Hepatocyte (in vitro differentiated cells): ENCODE measurements at places on chromosomes 13 and 19. TPM values are rescaled to one million over a fixed set of nuclear protein-coding genes. Genes with fewer than 3 reads are reported as not detected.

DNA sequence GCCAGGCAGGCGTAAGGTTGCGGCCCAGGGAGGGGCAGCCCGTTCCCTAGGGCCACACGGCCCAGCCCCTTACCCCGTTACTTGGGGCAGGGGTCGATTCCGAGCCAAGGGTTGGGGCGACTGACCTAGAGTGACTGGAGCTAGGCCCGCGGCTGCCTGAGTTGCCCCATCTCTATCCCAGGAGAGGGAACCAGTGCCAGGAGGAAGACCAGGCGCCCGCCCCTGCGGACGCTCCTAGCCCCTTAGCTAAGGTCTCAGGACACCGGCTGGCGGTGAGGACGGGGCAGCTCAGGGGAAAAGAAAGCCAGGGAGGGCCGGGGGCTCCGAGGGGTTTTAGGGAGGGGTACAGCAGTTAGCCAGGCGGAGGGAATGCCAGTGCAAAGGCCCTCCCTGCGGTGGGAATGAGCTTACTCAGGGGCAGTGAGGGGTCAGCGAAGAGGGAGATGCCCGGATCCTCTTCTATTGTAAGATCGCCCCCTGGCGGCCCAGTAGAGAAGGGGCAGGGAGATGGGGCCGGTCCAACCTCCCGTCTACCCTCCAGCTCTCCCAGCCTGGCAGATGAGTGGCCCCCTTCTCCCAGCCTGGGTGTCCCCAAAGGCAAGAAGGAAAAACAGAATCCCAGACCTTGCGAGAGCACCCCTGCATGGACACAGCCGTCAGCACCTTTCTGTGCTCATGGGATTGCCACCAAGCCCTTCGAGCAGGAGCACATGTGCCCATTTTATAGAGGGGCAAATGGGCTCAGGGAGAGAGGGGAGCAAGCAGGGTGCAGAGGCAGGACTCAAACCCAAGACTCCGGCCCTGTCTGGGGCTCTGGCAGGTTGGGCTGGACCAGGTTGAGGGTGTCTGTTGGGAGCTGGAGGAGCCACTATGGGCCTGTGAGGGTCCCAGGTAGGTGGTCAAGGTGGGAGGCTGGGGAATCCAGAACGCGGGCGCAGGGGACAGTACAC lies 16.3 kb downstream of the CILP2 start:
- peak; percentile 53 for DNase-seq

- no peak for DNase-seq
Measured at GRCh38 chr13:40494513-40494912, 171.9 kb downstream of the FOXO1 start.

DNA sequence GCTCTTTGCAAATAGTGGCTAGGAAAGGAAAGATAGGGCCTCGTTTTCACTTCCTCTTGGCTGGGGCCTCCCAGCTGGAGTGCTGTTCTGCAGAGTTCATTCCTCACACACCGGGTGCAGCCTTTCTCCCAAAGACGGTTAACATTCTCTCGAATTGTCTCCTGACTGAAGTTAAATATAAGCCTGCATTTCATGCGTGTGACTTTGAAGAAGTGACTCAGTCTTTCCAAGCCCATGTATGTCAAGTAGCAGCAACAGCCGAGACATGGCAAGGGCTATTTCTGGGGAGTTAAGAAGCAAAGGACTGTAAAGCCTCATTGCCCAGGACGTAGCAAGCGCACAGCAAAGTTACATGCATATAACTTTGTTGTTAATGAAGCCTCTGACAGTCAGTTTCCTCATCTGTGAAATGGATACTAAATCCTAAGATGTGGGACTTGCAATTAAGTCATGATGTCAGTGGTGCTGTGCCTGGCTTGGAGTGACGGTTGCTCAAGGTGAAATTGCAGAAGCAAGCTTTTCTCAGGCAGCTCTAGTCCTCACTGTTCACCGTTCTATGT lies 502.4 kb downstream of the MYO16 start:
- peak; percentile 52 for DNase-seq

DNA sequence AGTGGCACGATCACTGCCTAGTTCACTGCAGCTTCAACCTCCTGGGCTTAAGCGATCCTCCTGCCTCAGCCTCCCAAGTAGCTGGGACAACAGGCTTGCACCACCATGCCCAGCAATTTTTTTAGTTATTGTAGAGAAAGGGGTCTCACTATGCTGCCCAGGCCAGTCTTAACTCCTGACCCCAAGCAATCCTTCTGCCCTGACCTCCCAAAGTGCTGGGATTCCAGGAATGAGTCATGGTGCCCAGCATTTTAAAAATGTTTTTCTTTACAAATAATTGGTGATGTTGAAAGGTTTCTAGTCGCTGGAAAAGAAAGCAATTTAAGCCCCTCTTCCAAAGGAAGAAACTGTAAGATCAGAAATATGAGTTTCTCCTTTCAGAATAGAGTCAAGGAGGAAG lies 19.4 kb downstream of the DYRK1B start:
- DNase-seq = no peak

GRCh38 chr19:38701455-38702063 lies 42.7 kb downstream of the CAPN12 start:
- DNase-seq = peak; percentile 81

DNA sequence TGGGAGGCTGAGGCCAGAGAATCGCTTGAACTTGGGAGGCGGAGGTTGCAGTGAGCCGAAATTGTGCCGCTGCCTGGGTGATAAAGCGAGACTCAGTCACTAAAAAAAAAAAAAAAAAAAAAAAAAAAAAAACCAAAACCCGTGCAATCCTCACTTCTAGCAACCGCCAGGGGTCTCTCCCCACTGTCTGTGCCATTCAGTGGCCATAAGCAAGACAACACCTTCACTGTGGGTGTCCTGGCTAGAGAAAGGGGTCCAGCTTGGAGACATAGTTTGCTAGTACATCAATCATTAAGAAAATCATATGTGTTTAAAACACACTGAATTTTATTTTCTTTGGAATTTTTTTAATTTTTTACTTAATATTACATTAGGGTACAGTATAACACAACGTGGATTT lies 68.2 kb downstream of the RASL11A start:
- DNase-seq = no peak

- DNase-seq = no peak
Measured at GRCh38 chr13:112958127-112958989, 10.7 kb upstream of the MCF2L start.

GRCh38 chr13:50220938-50221337 lies 205.7 kb downstream of the KCNRG start:
- no peak for DNase-seq

DNA sequence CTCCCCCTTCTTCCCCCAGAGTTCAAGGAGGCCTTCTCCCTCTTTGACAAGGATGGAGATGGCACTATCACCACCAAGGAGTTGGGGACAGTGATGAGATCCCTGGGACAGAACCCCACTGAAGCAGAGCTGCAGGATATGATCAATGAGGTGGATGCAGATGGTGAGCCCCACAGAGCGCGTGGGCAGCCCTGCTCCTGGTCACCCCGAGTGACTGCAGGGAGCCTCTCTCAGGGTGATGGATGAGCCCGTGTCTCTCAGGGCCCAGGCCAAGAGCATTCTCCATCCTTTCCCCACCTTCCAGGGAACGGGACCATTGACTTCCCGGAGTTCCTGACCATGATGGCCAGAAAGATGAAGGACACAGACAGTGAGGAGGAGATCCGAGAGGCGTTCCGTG lies 7.0 kb downstream of the CALM3 start:
- no peak for DNase-seq

DNA sequence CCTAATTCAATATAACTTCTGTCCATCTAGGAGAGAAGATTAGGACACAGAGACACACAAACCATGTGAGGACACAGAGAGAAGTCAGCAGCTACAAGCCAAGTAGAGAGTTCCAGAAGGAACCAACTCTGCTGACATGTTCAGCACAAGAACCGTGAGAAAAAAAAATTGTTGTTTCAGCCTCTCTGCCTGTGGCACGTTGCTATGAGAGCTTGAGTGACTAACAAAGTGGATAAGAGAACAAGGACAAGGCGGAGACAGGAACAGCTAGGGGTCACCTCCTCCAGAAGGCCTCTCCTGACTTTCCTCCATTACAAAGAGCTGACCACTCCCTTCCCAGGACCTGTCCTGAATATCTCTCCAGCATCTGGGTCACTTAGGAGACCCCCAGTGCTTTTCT lies 5.6 kb upstream of the SIGLEC12 start:
- no peak for DNase-seq

DNA sequence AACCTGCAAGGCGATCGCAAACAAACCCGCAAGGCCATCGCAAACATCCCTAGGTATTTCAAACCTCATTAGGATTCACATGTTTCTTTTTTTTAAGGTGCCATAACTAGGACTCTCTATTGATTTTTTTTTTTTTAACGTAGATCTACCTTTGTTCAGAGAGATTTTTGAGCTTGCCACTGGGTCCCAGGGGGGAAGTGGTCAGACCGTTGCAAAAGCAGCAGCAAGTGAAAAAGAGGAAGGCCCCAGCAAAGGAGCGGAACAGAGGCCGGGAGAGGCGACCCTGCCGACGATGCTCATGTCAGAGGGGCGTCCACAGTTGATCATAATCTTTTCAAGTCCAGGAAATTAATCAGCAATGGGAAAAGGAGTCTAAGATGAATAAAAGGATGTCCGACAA lies 32.7 kb upstream of the FLT1 start:
- DNase-seq = no peak

GRCh38 chr13:110869805-110870706 lies 44.8 kb downstream of the ANKRD10 start:
- peak; percentile 91 for DNase-seq

GRCh38 chr13:26967119-26968038 lies 204.2 kb downstream of the USP12 start:
- no peak for DNase-seq

GRCh38 chr19:48548253-48548911 lies 3.6 kb upstream of the SULT2B1 start:
- DNase-seq = no peak

GRCh38 chr19:10110076-10110971 lies 1.2 kb upstream of the P2RY11 start:
- no peak for DNase-seq

GRCh38 chr13:112685896-112686295 lies 3.9 kb upstream of the ATP11A start:
- peak; percentile 72 for DNase-seq

The COMP gene
- 2.8 and 3.0 TPM in 2 replicates for total RNA-seq

The CACNG8 gene
- 0.13 TPM in 1 of 2 replicates, not detected in the other for total RNA-seq

The YJEFN3 gene
- 0.72 and 3.0 TPM in 2 replicates for total RNA-seq

The LAMP1 gene
- total RNA-seq = 156 and 190 TPM in 2 replicates

The TMEM150B gene
- 10.6 and 25.4 TPM in 2 replicates for total RNA-seq

The PGLYRP2 gene
- 0.16 TPM in 1 of 2 replicates, not detected in the other for total RNA-seq

The FUT3 gene
- 0.08 TPM in 1 of 2 replicates, not detected in the other for total RNA-seq

The ZNF571 gene
- 5.6 and 5.7 TPM in 2 replicates for total RNA-seq

The PPM1N gene
- 0.40 and 1.9 TPM in 2 replicates for total RNA-seq
